Right renal pelvis (tissue), 4 donors: ENCODE measurements at places on chromosomes 7 and 10.

- DNase-seq, result no peak
These were observed 14.9 kb downstream of the ANKMY2 start for GRCh38 chr7:16630654-16631053.

DNA sequence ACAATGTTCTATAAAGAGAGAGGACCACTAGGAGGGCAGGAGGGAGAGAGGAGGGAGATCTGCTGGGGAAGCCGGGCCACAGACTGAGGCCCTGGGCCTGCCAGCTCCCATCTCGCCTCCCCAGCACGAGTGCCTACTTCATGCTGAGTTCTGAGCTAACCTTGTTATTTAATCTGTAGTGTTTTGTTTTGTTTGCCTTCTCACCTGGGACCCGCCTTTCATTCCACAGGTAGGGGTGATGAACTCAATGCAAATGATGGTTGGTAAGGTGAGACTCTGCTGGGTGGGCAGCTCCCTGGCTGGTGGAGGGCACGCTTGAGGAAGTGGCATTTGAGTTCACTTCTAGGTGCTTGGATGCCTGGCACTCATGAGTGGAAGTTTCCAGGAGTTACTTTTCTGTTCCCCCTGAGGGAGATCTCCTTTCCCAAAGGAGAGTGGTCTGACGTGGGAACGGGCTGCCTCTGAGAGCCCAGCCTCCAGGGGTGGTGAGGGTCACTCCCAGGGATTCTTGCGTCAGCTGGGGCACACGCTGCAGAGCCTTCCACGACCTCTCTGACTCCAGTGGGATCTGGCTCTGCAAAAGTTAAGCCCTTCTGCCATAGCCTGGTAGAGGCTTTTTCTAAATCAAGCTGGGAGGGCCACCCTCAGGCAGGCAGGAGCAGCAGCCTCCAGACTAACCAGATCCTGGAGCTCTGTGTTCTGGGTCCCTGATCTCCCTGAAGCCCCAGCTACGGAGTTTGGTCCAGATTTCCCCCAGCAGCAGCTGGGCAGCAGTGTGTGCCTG lies 22.4 kb downstream of the UBTD1 start:
- no peak for DNase-seq

DNA sequence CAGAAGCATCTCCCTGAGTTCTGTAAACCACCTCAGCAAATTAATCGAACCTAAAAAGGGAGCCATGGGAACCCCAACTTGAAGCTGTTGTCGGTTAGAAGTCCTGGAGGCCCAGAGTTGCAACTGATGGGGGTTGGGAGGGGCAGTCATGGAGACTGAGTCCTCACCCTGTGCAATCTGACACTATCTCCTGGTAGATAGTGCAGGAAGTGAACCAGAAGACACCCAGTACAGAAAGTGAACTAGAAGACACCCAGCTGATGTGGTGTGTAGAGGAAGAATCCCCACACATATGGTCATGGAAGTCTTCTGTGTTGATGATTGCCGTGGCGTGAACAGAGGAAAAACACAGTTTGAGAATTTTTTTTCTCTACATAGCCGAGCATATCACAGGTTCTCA lies 58.8 kb upstream of the SRRM3 start:
- DNase-seq, result no peak

DNA sequence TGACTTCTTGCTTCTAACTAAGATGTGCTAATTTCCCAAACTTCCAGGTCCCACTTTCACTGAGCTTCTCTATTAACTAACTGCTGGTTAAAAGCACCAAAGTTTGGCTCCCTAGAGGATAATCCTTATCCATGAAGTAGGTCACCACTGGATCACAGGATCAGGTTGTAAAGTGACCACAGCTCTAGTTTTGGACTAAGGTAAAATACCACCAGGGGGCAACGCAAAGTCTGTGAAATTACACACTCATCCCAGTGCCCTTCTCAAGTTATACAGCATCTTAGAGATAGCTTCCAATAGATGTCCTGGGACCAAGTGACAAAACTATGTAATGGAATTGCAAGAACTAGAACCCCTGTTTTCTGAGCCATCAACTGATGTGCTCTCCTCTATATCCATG lies 116.4 kb upstream of the ASAH2 start:
- no peak for DNase-seq

- no peak for DNase-seq
These were observed 17.6 kb downstream of the PTN start for GRCh38 chr7:137325927-137326326.

- no peak for DNase-seq
These were observed 542.2 kb upstream of the FOXK1 start for GRCh38 chr7:4139656-4140625.

DNA sequence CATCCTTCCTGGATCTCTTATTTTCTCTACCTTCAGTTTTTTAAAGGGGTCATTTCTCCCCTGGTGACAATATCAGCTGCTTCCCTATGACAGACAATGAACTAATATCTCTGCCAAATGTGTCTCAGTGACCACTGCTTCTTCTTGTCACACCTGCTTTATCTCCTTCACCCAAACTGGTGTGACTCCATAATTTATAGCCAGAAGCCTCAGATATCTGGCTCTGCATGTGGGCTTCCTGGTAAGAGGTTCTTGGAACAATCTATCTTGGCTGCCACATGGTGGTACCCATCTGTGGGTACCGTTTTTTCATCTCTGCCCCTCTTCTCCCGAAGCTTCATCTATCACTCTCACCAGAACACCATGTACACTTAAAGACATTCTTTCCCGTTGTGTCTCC lies 37.0 kb downstream of the CPVL start:
- DNase-seq, result no peak

GRCh38 chr10:34637418-34637911 lies 177.6 kb downstream of the PARD3 start:
- peak; percentile 33 for DNase-seq

GRCh38 chr10:3774018-3774813 lies 10.8 kb downstream of the KLF6 start:
- DNase-seq, result no peak

DNA sequence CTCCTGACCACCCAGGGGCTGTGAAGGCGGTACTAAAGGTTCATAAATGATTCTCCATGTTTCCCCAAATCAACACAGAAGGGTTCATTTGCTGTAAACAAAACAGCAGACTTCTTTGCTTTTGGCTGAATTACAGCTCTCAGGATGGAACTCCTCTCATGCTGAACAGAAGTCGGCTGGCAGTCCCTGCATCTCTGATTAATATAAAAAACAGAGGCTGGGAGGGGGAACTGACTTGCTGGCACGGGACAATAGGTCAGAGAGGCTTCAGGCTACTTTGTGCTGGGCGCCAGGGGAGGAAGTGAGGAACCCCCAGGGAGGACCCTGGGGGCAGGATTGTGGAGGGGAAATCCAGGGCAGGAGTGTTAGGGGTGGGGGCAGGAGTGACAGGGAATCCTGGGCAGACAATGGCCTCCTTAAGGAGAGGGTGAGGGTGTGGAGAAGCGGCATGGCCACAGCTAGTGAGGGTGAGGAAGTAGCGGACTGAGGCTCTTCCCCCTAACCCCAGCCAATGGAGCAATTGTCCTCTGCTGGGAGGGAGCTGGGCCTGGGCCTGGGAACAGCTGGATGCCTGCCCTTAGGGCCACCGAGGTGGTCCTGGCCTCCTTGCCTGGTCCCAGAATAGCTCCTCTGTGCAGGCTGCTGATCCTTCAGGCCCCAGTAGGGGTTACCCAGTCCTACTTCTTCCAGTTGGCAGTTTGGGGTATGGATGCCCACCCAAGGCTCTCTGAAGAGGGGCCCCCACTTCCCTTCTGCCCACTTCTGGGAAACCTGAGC lies 9.2 kb upstream of the SFRP5 start:
- DNase-seq, result no peak
